Suppressor macrophage treated with lipopolysaccharide for 1 hour (primary cell): ENCODE measurements at places on chromosomes 1 and 21.
A peak's percentile ranks its signal among the peaks of the same experiment; 100 is the strongest.

DNA sequence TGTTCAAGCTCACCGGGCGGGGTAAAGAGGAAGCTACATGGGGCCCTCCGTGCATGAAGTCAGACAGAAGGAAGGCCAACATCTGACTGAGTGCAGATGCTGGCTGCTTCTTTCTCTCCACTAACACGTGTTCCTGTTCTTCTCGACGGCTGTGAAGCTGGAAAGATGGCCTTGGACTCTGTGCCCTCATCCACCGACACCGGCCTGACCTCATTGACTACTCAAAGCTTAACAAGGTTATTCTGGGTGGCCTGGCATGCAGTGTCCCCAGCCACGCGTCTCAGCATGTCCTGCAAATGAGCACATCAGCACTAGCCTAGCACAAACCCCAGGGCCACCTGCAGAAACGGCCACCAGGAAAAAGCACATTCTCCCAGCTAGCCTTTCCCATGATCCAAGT is 41.2 kb downstream of the ACTN2 start:
- no peak for DNase-seq

DNA sequence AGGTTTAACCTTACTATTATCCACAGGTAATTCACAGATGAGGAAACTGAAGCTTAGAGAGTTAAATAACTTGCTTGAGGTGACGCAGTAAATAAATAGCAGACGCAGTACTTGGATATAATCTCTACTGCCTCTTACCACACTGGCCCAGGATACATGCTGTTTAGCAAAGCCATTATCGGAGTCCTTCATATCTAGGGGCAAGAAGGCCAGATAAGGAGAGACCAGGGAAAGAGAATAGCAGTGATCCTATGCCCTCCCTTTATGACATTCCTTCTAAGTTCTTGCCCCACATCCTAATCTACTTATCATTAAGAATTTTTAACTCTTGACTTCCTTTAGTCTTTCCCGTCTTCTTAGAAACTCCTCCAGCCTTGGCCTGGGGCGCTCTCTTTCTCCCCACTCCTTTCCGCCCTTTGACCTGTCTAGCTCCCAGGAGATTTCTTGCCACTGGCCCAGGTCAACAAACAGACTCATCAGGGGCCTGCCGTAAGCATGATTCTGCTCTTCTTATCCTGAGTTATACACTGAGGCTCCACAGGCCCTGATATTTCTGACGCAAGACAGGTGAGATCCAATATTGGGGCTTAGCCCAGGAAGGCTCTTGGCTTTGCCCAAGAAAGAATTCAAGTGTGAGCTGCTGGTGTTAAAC is 11.4 kb upstream of the SLAMF1 start:
- DNase-seq: no peak

DNA sequence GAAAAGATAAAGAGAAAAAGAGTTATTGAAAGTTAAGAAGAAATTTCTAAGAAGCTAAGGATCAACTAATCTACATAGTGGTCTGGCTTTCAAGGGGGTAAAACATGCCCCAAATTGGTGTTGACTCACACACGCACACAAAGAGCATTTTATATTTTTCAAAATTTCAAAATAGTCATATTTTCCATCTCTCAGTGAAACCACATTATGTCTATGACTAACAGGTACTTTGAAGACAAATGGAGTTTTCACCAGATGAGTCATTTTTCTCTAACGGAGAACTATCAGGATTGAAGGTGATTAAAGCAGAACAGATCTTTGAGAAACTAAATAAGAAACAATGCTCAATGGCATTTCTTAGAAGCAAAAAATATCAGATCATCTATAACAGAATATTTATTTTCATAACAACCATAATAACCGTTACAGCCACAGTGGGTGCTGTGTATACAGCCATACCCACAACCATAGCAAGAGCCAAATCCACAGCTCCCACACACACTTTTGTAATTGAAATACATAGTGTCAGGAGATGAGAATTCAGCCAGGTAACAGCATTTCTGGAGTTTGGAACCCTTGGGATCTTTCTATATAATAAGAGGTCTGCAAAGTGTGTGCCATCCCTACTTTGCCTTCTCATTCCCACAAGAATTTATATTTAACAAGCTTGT is at the start of gene KRTAP21-3:
Gene KRTAP21-3, minus strand, starts transcription at position 539 of the 671 bp plus-strand sequence. Its CDS starts 18 bp downstream, at position 521.
- no peak for DNase-seq

- no peak for DNase-seq
Observed at GRCh38 chr1:236416165-236416564, 22.1 kb downstream of the EDARADD start.

DNA sequence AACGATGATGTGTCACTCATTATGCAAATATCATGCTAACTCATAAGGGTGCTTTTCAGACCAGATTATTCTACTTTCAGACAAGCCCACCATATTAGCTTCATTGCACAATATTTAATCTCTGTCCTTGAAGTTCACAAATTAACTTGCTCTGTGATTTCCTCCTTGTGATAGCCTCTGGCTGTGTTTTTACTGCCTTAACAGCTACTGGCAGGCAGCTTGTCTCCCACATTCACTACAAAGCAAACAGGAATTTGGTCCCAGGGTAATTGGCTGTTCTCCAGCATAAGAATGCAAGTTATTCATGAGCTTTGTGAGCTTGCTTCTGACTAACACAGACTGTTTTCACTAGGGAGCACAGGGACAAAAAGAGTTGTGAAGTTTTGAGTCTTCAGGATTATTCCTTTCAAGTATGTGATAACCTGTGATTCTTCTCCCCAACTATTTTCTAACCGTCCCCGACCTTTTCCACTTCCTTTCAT is 87.9 kb upstream of the HMCN1 start:
- no peak for DNase-seq

DNA sequence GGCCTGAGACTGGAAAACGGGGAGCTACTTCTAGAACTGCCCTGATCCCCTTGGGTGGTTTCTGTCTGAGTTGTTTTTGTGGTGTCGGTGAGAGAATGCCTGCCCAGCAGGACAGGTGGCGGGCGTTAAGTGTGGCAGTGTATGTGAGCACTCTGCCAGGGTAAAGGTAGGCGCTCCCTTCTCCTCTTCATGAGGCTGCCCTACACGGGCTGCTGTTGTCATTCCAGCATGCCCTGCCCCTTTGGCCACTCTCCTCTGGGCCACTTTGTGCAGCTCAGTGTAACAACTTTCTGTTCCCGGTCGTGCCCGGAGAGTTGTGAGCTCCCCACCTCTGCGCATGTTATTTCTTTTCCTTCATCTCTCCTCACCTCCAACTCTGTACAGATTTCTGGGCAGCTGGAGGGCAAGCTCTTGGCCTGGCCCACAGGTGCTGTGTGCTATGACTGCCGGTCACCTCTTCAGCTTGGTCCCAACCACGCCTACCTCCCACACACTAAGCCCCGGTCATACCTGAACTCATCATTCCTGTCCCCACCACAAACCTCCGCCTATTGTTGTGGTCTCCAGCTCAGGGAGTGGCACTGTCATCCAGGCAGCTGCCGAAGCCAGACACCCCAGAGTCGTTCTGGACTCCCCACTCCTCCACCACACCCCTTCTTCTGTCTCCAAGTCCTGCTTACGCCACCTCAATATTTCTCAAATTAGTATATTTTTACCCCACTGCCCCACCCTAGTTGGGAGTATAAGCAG is 69.0 kb downstream of the GADD45A start:
- DNase-seq: no peak

DNA sequence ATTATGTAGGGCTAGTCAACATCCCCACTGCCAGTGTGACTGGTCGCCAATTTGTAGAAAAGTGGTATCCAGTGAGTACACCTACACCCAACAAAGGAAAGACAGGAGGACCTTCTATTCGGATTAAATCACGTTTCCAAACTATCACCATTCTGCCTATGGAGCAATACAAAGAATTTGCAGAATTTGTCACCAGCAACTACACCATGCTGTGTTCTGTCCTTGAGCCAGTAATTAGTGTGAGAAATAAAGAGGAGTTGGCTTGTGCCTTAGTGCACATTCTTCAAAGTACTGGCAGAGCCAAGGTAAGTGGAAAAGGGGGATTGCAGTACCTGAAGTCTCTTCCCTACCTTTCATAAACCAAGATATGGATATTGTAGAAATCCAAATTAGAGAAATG is 53.8 kb downstream of the CLEC20A start:
- no peak for DNase-seq

- no peak for DNase-seq
Observed at GRCh38 chr1:232915212-232915611, 35.2 kb upstream of the NTPCR start.

DNA sequence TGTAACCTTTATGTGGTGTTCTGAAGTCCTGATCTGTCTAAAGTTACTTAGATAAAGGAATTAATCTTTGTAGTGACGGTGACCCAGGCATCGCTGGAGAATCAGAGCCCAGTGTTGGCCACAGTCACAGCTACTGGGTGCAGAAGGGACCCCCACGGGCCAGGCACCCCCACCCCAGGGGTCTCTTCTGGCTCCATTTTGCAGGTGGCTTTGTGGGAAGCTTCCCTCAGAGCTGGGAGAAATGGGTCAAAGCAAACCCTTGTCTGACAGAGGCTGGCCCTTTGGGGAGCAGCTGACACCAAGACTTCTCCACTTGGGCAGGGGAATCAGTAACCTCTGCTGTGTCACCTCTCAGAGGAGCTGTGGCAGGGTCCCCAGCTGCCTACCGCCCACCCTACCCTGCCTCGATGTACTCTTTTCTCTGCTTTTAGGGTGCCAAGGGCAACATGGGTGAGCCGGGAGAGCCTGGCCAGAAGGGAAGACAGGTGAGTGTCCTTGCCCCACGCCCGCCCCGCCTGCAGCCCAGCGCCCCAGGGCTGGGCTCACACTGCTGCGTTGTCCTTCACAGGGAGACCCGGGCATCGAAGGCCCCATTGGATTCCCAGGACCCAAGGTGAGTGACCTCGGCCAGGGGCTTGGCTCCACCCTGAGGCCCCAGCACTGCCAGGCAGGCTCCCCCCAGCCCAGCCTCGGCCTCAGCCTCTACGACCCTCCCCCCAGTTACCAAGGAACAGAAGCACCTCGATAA is 17.7 kb downstream of the COL6A2 start:
- DNase-seq: no peak

DNA sequence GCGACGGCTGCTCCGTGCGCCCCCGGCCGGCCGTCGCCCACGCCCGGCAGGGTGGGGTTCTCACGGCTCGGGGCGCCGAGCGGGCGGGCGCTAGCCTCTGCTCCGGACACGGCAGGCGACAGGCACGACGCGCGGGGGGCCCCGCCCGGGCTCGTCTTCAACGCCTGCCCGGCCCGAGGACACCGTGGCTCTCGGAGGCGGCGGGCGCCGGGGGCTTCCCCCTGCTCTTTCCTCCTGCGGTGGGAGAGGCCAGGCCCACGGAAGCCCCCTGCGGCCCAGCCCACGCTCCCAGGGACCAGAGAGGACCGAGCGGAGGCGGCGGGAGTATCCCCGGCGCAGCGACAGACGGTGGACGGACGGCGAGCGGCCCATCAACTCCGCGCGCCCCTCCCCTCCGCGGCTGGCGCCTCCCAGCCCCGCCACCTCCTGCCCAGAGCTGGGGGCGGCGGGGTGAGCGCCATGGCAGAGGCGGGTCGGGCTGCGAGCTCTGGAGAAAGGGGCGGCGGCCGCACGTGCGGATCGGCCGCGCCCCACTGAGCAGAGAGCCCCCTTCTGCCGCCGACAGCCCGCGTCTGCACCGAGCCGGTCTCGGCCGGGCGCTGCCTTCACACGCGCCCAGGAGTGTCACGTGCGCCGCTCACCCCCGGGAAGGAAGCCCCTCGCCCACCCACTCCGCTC is at the start of the genes SHE and TDRD10:
Gene SHE, minus strand, starts transcription at position 347 of the 678 bp plus-strand sequence. CDS start 386 bp downstream, outside the sequence.
Gene TDRD10, plus strand, starts transcription at position 154 of the 678 bp plus-strand sequence. CDS start 4,685 bp downstream, outside the sequence.
- no peak for DNase-seq

DNA sequence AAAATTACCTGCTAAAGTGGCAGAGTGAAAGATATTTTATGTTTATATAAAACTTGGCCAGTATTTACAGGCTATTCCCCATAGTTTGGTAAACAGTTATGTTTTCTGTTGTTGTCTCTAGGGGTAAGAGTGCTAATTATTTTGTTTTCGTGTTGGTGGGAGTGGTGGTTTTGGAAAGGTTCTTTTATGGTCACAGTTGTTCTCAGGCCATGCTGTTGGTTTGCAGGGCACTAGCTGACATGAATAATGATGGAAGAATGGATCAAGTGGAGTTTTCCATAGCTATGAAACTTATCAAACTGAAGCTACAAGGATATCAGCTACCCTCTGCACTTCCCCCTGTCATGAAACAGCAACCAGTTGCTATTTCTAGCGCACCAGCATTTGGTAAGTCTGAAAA is 92.5 kb downstream of the ITSN1 start:
- DNase-seq: no peak

- DNase-seq: no peak
Observed at GRCh38 chr1:203513585-203514031, 19.7 kb downstream of the OPTC start.

DNA sequence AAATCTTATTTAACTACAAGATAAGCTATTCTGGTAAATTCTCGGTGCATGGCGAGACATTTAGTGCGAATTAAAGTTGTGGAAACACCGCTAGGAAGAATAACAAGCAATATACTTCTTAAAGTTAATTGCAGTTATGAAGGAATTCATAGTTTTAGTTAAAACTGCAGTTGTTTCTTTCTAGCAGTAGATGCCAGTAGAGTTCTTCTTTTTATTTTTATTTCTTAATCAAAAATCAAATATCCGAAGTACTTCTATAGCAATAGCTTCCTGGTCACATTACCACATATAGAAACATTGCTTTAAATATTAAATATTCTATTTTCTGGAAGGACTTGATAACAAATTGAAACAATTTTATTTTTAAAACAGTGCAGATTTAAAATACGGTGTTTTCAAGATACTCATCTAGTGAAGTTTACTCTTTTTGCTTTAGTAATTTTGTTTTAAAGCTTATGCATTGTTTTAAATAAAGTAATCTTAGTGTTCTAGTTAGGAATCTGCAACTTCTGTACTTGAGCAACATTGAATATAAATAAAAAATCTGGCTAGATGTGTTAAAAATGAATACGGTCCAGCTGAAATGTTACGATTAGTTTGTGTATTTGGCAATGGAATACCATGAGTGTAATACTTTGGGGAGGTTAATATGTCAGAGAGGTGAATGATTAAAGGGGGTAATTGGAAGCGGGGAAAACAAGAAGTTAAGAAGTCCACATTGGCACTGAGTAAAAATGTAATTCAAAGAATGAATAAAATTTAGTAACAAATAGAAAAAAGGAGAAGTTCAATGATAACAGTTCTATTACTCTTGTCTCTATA is 2.7 kb upstream of the PRKACB start:
- DNase-seq: peak; percentile 18

GRCh38 chr1:167196166-167196565 is 24.5 kb upstream of the POU2F1 start:
- no peak for DNase-seq

DNA sequence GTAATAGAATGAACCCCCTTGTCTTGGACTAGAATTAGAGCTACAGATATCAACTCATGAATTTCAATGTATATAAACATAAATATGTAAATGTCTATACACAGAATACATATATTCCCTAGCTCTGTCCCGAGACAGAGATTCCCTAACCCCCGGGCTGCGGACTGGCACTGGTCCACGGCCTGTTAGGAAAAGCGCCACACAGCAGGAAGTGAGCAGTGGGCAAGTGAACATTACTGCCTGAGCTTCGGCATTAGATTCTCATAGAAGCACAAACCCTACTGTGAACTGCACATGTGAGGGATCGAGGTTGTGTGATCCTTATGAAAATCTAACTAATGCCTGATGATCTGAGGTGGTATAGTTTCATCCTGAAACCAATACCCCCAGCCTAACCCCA is 51.2 kb downstream of the PIK3R3 start:
- no peak for DNase-seq
